ENCODE measurements at places on chromosomes 4 and X.

DNA sequence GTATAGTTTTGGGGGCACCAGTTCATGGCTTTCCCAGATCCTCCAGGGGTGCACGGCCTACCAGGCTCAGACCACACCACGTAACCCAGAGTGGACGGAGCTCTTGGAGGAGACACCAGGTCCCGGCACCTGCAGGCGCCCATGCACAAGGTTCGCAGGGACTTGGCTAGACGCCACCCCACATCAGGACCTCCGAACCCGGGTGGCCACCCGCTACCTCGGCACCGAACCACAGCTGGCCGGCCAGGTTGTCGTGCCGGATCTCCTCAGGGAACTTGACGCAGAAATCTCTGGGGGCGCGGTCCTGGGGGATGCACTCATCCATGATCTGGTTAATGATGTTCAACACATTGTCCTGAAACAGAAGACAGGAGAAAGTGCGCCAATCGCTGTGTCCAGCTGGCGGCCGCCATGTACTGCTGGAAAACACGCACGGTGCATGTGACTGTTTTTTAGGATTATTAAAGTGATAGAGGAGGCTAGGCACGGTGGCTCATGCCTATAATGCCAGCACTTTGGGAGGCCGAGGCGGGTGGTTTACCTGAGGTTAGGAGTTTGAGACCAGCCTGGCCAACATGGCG is 77.1 kb downstream of the ZFYVE28 start:
- no peak for DNase-seq

DNA sequence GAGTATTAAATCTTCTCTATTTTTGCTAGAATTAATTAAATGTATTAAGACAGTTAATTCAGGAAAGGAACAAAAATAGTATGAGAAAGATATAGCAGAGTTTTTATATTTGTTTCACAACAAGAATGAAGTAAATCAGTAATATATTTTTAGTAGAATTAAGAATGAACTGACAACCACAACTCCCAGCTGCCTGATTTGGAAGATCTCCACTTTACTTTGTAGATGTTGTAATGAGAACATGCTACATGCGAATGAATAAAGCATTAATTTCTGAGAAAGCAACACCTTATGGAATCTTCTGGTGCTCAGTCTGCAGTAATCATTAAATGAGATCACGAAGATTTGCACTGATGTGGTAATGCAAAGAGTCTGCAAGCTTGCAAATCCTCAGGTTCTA is 695.6 kb upstream of the PCDH7 start:
- no peak for DNase-seq

DNA sequence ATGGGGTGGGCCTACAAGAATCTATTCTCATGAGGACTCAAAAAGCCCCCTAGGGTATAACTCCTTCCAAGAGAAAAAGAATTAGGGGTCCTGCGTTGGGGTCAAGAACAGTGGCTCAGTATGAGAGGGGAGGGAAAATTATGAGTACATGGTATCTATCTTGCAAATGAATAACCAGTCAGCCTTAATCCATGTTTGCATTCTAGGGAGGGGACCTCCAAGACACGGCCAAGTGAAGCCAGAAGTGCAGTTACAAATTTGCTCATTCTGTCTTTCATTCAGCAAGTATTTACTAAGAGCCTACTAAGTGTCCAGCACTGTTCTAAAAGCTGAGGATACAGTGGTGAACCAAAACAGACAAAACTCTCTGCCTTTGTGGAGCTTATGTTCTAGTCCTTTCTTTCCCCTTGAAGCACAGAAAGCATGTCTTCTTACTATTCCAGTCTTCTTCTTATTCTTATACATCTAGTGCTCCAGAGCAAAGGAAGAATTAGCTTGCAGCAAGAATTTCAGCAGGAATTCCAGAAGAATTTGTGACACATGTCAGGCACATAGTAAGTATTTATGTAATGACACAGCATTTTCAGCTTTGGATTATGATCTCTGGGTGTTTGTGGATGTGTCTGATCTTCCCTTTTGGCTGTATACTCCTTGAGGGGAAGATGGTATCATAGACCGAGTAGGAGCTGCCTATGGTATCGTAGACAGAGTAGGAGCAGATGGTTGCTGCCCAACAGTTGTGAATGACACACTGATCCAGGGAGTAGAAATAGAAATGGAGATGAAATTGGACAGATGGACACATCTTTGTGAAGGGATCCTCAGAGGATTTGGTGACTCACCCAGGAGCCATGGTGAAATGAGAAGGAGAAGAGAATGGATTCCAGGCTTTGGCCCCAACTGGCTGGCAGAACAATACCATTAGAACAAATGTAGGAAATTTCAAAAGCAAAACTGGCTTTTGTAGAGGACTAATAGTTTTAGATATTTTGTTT is 75.9 kb downstream of the COQ2 start:
- DNase-seq = no peak

DNA sequence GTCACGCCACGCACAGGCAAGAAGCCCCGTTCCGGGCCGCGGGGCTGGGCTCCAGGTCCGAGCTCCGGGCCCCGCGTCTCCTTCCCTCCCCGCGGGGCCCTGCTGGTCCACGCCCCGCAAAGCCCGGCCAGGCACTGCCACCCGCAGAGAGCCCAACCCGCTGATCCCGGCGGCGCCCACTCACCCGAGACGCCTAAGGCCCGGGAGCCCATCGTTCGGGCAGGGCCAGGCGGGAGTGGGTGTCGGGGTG is 870 bp downstream of the PDZD4 start:
- no peak for DNase-seq

DNA sequence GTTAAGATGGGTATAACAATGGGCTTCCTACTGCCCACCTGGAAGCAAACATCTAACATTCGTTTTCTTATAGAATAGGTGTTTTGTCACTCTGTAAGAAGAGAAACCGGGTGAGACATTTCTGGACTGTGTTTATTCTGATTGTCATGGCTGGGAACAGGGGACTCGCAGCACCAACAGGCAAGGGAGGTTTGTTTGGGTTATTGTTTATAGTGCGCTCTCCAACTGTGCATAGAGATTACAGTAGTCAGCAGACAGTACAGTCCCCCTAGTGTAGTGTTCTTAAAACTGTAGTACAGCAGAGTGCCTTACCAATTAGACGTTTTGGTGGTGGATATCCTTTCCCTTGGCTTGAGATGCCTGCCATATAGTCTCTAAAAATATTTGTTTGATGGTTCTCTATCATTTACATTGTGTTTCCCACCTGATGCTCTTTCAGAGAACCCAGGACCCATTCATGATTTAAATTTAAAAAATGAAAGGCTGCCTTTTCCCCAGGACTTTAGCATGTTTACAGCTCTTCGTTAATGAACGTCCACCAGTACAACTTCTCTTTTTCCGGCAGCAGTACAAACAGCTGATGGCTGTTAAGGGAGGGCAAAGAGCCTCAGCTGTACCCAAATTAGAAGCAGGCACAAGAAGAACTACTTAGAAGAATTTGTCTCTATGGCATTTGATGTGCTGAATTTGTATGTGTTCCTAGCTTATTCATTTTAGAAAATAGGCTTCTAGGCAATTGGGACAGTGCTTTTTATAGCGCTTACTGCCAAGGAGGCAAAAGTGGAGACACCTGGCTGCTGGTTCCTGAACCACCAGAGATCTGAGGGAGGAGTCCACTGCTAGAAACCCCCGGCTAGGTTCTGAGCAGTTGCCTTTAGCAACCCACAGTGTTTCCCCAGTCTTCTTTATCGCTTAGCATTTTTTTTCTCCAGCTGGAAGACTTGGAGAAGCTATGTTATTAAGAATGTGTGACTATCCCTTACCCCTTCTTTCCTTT is 1.0 kb upstream of the RNF150 start:
- DNase-seq = no peak

DNA sequence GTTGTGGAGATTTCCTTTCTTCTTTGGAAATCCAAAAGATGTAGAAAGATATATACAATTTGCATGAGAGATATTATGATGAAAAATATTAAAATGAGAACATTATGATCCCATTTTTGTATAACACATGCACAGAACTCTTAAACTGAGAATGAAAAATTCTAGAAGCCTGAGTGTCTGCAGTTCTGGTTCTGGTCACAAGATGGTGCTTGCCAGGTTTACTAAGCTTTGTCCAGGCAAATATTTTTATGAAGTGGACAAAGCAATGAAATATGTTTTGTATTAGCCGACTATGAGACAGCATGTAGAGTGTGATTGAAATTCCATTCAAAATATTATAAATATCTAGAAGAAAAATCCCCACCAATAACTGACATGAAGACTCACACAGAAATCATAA is 2.2 kb downstream of the PWWP3B start:
- DNase-seq = no peak

GRCh38 chr4:152579916-152580315 is 44.0 kb upstream of the FBXW7 start:
- DNase-seq = no peak

GRCh38 chrX:35244088-35244741 is 301.6 kb downstream of the FAM47B start:
- DNase-seq = no peak

DNA sequence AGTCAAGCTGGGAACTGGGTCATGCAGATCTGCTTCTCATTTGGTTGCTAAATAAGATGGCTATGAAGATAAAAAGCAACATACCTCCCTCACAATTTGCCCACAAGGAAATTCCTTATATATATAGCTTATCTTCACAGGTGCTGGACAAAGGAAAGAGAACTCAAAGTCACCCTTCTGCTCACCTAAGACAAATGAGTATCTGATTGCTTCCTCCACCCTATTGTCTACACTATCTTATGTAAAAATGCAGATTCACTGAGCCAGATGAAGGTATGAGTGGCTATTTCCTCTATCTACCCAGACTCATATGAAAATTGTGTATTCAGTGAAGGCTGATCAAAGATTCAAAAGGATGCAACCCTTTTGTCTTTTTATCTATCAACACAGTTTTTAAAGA is 50.8 kb downstream of the CHM start:
- no peak for DNase-seq

DNA sequence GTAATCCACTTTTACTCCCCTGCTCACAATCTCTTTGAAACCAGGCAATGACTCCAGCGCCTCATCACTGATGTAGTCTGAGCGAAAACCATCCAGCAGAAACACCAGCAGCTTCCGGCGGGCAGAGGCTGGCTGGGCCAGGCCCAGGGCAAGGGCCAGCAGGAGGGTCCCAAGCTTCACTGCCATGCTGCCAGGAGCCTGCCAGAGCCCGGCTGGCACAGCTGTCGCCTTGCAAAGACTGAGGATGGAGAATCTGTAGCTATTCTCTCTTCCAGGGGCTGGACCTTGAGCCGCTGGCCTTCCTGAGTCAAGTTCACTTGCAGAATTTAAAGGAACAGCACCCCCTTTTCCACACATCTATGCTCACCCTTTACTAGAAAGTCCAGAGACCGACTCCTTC is at the start of gene ENPP6:
Gene ENPP6, minus strand, starts transcription at position 240 of the 400 bp plus-strand sequence. Its CDS starts 54 bp downstream, at position 186.
- no peak for DNase-seq

- no peak for DNase-seq
These were observed 130.2 kb downstream of the CFAP299 start for GRCh38 chr4:80465736-80466135.

GRCh38 chr4:99753931-99754330 is 62.7 kb upstream of the DAPP1 start:
- no peak for DNase-seq

DNA sequence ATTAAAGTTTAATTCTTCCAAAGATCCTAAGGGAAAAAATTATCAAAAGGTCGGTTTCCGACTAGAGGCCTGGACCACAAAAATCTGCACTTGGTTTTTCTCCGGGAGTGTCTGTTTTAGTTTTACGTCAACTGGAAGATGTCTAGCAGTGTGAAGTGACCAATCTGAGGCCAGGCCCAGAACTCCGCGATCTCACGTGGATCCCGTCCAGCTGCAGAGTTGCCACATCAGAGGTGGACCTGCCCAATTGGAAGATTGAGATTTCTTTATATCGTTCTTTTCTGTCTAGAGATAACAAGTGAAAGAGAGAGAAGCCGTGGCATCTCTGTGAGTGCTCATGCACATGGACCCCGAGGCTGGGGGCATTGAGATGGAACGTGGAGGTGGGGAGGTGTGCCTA is 115.8 kb downstream of the AFF1 start:
- DNase-seq = no peak

GRCh38 chrX:106707771-106708454 is 18.6 kb upstream of the RNF128 start:
- DNase-seq = peak; percentile 11

DNA sequence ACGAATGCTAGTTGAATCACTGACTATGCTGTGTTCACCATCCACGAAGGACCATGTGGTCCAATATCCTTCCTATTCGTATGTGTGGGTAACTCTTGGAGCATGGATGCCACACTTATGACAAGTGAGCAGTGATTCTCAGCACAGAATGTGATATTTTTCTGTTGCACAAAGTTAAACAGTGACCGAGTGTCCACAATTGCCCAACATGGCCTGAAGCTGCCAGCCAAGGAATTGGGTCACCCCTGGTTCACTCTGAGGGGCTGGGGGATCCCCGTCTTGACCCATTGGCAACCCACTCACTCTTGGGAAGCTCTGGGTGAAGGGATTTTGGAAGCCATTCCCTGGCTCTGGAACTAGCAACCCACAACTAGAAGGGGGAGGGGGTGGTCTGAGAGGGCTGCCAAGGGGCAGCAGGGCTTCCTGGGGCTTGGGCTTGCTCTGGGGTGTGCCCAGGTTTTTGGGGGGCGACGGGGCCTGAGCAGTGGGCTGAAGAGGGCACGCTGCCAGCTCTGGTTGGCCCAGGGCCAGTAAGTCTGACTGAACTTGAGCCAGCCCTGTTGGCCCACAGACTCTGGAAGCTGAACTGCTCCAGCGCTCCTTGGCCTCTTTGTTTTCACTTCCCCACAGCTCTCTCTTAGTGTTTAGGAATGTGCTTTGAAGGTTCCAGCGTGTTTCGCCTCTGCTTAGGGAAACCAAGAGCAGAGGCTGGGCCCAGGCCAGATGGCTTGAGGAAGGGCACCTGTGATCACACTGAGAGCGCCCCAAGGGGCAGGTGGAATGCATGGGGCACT is 43.1 kb upstream of the BCOR start:
- no peak for DNase-seq

DNA sequence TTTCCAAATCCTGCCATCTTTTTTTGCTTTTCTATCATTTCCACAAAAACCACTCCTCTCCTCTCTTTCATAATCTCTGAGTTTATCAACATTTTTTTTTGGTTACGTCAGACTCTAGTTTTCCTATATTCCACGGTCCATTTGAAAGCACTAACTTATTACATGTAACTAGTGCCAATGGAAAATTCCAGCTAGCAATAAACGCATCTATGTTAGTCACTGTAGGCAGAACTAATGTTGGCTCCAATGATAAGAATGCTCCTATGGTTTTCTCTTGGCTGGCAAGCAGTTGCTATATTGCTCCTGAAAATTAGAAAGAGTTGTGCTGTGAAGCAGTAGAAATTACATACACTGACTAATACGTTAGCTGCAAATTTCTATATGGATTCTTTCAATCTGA is 634.6 kb upstream of the FTHL17 start:
- no peak for DNase-seq

DNA sequence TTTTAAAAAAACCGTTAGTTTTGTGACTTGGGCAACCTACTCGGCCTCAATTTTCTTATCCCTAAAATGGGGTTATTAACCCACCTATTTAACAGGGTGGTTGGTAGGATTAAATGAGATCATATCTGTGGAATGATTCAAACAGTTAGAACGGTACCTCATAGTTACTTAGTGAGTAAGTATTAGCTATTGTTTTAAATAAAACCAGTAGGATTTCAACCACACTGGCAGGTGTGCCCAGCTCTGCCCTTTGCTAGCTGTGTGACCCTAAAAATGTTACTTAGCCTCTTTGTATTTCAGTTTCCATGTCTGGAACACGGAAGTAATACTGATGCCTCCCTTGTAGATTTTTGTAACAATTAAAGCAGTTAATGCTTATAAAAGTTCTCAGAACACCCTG is 225.8 kb upstream of the SPRY1 start:
- DNase-seq = no peak

All from brain pericyte (primary cell).